ENCODE measurements at places on chromosomes 7 and 10. TPM values are rescaled to one million over a fixed set of nuclear protein-coding genes. Genes with fewer than 3 reads are reported as not detected.

Gene CHN2
- 0.43 TPM for polyA plus RNA-seq

DNA sequence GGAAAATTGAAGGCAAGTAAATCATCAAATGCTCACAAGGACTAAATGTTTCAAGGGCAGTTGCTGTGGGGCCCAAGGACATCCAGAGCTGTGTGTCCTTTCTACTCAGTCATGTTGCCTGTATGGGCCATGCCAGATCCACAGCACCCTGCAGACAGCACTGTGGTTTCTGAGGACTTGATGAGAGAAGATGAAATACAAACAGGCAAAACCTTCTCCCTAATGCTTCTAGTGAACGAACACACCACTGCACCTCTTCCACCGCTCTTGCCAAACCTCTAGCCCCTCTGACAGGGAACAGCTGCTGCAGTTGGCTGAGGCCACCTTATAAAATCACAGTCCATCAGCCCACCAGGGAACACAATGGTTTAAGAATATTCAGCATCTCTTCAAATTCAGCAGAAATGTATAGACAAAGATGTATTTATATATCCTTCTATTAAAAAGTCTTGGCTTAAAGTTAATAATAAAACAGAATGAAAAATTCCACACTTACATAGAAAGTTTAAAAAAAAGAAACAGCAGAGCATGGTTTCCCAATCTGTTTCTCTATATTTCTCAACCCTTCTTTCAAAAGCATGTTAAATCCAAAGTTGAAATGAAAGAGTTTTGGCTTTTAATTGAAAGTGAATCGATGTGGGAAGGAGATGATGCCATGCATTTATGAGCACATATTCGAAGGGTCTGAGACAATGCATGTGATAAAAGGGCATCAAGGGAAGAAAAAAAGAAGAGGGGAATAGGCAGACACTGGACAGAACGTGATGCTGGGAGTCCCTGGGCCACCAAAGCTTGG lies 14.0 kb downstream of the CYP3A7 start:
- DNase-seq: no peak

DNA sequence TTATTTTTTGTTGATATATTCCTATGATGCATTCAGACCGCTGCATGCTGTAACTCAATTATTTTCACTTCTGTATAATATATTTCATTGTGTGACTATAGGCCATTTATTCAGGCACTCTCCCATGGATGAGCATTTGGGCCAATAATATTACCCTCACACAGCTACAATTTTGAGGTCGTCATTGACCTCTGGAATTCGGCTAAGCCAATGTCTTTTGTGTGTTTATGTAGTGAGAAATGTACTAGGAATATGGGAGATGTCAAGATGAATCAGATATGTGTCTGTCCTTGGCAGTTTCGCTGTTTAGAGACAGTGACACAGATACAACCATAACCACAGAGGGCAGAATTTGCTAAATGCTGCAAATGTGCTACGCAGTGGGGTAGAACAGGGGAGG lies 474.2 kb downstream of the ADRA2A start:
- no peak for DNase-seq

Gene PITX3
- 2.0 TPM for polyA plus RNA-seq

Gene HABP2
- 0.13 TPM for polyA plus RNA-seq

Gene GDF2
- not detected for polyA plus RNA-seq

Gene SEMA3E
- polyA plus RNA-seq: 0.04 TPM

DNA sequence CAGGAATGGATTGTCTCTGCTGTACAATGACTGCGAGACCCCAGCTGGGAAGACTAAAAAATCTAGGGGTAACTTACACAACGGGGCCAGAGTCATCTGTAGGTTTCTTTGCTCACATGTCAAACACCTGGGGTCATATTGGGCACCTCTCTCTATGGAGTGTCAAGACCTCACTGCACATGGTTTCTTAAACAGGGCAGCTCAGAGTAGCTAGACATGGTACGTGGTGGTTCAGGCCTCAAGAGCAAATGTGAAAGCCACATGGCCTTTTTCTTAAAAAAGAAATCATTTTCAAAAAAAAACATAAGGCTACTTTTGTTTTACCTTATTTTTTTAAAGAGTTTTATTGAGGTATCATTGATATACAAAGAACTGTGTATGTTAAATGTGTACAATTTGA lies 162.2 kb upstream of the ITGB1 start:
- DNase-seq: no peak

DNA sequence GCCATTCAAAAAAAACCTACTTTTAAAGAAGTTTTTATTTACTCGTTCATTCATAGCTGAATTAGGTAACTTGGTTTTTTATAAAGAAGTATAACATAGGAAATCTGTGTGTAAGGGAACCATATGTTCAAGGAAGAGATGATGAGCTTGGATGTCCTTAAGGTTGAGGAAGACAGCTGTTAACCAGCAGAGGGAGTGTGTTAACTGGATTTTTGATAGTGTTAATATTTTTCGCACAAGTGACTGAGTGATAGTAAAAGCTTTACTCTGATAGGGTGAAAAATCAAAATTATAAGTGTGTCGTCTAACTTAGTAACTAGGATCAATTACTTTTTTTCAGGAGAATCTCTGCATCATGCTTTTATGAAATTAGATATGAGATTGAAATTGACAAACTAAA lies 134.7 kb downstream of the ARL5B start:
- DNase-seq: no peak

Gene NUTM2E
- 0.12 TPM for polyA plus RNA-seq

Gene AGBL3
- polyA plus RNA-seq: 0.51 TPM

GRCh38 chr7:159157714-159158113 lies 13.0 kb upstream of the VIPR2 start:
- no peak for DNase-seq

GRCh38 chr10:110498087-110498981 lies 627 bp downstream of the DUSP5 start:
- peak; percentile 72 for DNase-seq

GRCh38 chr7:87159538-87159937 lies 7.3 kb downstream of the DMTF1 start:
- no peak for DNase-seq

GRCh38 chr7:66206934-66207240 lies 1.8 kb downstream of the TPST1 start:
- no peak for DNase-seq

Gene OPN4
- polyA plus RNA-seq: 0.23 TPM

- DNase-seq: no peak
These were observed 136.5 kb upstream of the UNC5B start for GRCh38 chr10:71075759-71076472.

Gene H2BK1
- polyA plus RNA-seq: not detected

Gene GDF10
- polyA plus RNA-seq: 0.14 TPM

GRCh38 chr10:112299456-112299855 lies 16.3 kb downstream of the TECTB start:
- no peak for DNase-seq

- no peak for DNase-seq
These were observed 424.1 kb upstream of the NFE2L3 start for GRCh38 chr7:25727876-25728275.

DNA sequence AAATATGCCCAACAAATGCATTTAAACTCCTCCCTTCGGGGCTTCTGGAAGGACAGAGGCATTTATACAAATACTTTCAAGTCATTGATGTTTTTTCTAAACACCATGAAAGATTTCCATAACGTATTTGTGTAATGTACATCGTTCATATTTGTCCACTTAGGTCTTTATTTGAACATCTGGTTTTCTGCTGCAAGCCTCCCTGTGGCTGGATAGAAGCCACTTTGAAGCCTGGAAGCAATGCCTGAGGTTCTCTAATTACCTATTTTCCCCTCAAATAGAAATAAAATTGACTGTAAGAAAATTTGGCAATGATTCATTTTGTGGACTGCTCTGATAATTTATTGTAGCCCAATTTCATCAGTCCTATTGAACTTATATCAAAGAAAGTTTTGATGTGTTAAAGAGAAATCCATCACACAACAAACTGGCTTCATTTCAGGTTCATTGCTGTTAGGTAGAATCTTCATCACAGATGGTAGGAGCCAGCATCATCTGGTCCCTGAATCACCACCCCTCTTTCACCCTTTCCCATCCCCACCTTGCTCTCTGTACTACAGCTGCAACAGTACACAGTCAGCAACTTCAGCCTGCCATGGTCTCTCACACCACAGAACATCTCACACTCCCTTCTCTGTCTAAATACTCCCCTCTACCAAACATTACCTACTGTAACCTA lies 186.0 kb upstream of the MGMT start:
- DNase-seq: no peak

GRCh38 chr7:50560865-50561351 lies 4.3 kb downstream of the DDC start:
- DNase-seq: no peak

GRCh38 chr10:129643266-129643665 lies 176.2 kb downstream of the MGMT start:
- no peak for DNase-seq

- DNase-seq: no peak
These were observed 40.3 kb downstream of the PTPRE start for GRCh38 chr10:127947211-127947610.

DNA sequence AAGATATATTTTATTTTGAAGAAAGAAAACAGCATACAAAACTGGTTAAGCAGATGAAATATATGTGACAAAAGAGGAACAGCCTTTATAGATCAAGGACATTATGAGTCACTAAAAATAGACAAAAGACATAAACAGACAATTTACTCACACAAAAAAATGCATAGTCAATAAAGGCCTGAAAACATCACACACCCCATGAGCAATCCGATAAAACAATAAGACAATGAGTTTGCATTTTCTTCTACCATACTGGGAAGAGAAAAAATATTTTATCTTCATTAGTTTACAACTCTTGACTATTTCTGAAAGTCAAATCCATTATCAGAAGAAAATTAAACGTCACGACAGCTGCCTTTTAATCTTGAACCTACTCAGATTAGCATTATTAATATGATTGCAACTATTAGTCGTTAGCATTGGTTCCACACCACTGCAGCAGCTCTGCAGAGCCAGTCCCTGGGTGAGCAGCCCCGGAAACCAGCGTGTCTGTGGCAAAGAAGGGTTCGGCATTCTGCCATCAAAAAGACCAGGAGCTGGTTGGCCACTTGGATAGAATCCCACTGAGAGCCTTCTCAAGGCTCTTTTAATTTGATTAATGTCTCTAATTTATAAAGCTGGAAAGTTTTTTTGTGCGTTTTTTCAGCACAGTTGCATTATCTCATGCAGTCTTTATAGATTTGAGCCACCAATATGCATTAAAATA lies 305.4 kb upstream of the SHH start:
- no peak for DNase-seq

DNA sequence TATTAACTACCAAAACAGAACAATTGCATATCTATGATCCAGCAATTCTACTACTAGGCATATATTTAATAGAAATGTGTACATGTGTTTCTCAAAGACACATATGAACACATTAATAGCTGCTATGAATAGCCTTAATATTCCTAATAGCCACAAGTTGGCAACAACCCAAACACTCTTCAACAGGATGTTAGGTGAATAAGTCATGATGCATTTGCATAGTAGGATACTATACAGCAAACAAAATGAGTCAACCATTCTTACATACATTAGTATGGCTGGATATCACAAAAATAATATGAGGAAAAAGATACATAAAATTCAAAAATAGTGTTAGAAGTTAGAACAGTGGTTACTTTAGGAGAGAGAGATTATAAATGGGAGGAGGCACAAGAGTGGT lies 26.8 kb upstream of the ZNF746 start:
- no peak for DNase-seq

DNA sequence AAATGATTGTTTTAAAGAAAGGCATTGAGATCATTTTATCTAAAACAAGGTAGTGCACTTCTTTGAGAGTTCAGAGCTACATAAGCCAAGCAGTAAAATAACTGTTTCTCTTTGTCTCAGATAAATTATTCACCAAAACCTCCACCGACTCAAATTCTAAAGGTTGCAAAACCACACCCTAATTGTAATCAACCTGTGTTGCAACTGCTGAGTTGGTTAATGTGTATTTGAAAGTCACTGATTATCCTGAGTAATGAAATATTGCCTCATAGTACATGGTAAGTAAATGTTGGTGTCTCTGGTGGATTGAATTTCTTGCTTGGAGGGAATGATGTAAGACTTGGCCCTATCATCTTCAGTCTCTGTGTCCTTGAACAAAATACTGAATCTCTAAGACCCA lies 35.9 kb upstream of the CYP2C9 start:
- no peak for DNase-seq

- DNase-seq: no peak
These were observed 426.5 kb upstream of the AKR1E2 start for GRCh38 chr10:4399556-4399955.

GRCh38 chr10:88233870-88234269 lies 349.2 kb downstream of the RNLS start:
- no peak for DNase-seq

- peak; percentile 46 for DNase-seq
These were observed 10.8 kb downstream of the LFNG start for GRCh38 chr7:2530071-2530987.

DNA sequence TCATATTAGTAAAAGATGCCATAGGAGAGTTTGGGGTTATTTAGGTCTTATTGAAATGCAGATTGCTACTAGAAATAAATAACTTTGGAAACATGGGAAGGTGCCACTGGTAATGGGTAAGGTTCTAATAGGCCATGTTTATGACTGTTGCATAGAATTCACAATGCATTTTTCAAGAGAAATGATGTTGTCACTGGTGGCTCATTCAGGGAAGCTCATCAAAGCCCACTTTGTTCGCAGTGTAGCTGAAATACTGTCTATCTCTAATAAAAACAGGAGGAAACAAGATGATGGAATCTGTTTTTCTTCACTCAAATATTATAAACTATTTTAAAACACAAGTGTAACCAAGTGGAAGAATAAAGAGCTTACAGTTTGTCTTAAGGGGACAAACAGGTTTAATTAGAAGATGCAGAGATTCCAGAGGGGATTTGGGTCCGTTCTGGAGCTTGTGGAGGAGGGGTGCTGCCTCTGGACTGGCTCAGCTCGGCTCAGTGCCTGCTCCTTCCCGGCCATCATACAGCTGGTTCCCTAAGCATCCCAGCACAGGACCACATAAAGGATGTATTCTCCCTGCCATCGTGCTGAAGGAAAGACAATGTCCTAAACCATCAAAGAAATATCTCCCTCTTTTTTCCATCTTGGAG lies 20.4 kb downstream of the OPALIN start:
- DNase-seq: no peak

Gene GRID2IP
- not detected for polyA plus RNA-seq

- DNase-seq: no peak
These were observed 7.0 kb upstream of the DNAJC1 start for GRCh38 chr10:22010539-22010938.

Gene TCF7L2
- polyA plus RNA-seq: 3.4 TPM

- peak; percentile 40 for DNase-seq
These were observed 10.2 kb upstream of the LMOD2 start for GRCh38 chr7:123645516-123645915.

Gene SLC29A4
- polyA plus RNA-seq: 1.5 TPM

- no peak for DNase-seq
These were observed 275.8 kb downstream of the DIP2C start for GRCh38 chr10:413662-414071.

Gene PILRA
- 0.93 TPM for polyA plus RNA-seq
